Cardiac muscle cell (in vitro differentiated cells and primary cell): ENCODE measurements at places on chromosomes 7 and 10. TPM values are rescaled to one million over a fixed set of nuclear protein-coding genes. Genes with fewer than 3 reads are reported as not detected.

DNA sequence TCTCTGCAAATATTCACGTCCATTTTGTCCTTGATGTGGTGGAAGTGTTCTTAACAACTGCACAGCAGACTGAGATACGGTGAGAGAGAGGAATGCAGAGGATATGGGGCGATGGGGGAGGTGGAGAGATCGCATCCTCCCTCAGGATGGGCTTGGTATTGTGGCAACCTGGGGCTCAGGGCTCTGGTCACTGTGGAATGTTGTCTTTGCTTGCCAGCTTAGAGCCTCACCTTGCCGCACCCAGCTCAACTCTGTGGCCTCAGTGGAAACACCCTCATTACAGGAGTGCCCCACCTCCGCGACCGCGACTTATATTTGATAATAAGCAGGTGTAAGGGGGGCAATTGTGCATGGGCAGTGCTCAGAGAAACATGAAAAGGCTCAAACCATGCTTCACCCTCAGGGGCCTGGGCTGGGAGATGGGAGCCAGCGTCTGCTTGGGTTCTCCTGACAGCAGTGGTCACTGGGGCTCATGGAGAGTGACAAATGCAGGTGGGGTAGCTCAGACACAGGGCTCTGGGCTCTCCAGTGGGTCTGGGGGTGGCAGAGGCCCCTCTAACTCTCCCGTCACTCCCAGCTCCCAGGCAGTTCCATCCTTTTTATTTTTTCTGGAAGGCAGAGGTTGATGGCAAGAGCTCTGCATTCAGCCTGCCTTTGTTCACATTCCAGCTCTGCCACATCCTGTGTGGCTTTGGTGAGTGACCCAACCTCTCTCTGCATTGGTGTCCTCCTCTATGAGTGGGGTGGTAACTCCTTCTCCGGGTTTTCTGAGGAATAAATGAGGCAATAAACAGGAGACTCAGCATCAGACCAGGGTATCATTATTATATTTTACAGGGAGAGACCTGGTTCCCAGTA lies 43.1 kb upstream of the EMX2 start:
- H3K4me1 ChIP-seq: no peaks in the 10 kb centered on the region
- no peak overlapping the region for H3K4me3 ChIP-seq
- H3K27me3 ChIP-seq: peaks cover 67% of the 10 kb centered on the region
- DNase-seq: no peak
- no peak overlapping the region for H3K27ac ChIP-seq

DNA sequence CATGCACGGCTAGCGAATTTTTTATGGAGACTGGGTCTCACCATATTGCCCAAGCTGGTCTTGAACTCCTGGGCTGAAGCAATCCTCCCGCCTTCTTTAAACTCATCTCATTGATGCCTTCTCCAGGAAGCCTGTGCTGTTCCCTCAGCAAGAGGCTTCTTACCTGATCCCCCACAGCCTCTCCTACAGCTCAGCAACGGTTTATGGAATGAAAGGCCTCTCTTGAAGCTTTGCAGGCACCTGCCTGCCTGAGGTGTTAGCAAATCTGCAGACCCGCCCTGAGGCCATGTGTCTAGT lies 468 bp upstream of the TRIM56 start:
- peak overlapping the region; percentile 89 for H3K27ac ChIP-seq
- H3K27me3 ChIP-seq: peaks cover 2% of the 10 kb centered on the region
- peak overlapping the region; percentile 64 for H3K4me3 ChIP-seq
- no peaks in the 10 kb centered on the region for H3K4me1 ChIP-seq
- DNase-seq: no peak
- no peaks in the 10 kb centered on the region for H3K36me3 ChIP-seq

Gene IFIT1
- total RNA-seq: 22.7 and 23.9 TPM in 2 replicates

DNA sequence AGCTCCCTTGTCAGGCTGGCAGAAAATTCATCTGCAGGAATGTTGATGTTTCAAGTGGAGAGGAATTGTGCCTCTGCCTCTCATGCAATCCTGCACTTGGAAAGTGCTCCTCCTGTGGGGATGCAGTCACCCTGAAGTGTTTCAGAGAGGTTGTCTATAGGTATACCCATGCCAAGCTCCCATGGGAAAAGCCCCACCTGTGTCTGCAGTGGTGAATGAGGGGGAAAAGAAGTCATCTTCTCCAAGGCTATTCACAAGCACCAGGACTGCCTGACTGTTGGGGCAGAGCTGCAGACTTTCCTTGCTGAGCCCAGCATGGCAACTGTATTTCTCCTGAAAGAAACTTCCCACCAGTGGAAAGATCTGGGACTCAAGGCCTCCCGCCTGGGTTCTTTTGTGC lies 35.5 kb downstream of the GPR22 start:
- H3K4me1 ChIP-seq: no peaks in the 10 kb centered on the region
- no peak for DNase-seq
- H3K36me3 ChIP-seq: no peaks in the 10 kb centered on the region
- H3K27ac ChIP-seq: no peak overlapping the region
- no peak overlapping the region for H3K4me3 ChIP-seq

GRCh38 chr10:7414766-7415165 lies 3.9 kb upstream of the SFMBT2 start:
- H3K36me3 ChIP-seq: no peaks in the 10 kb centered on the region
- H3K27ac ChIP-seq: no peak overlapping the region
- peaks cover 55% of the 10 kb centered on the region for H3K27me3 ChIP-seq
- H3K4me3 ChIP-seq: no peak overlapping the region
- H3K4me1 ChIP-seq: no peaks in the 10 kb centered on the region

Gene ADAMTS14
- 0.63 and 1.9 TPM in 2 replicates for total RNA-seq

DNA sequence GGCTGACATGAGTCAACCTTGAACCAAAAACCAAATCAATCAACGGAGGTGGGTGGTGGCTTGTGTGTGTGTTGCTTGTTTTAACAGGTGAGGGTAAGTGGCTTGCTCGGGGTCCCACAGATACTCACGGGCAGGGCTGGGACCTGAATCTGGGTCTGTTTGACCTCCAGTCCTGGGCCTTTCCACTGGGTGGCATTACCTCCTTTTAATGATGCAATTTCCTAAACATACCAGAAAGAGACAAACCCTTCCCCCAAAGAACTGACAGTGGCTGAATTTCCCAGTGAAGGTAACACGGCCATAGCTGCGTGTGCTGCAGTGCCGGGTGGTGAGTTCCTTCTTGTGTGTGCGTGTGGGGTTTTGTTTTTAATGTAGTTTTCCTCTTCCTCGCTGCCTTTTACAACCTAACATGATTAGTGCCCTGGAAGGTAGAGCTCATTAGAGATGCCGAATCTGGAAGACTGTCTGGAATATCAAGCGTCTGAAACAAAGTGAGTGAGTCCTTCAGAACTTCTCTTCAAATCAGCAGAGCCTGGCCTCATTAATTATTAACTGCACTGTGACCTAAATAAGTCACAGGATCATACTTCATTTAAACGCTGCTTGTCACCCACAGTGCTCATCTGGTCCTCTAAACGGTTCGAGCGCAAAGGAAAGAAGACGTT lies 166.1 kb upstream of the TCERG1L start:
- no peak for DNase-seq
- no peak overlapping the region for H3K4me3 ChIP-seq
- H3K27me3 ChIP-seq: no peaks in the 10 kb centered on the region
- H3K4me1 ChIP-seq: no peaks in the 10 kb centered on the region

- peaks cover 46% of the 10 kb centered on the region for H3K36me3 ChIP-seq
- H3K4me1 ChIP-seq: no peaks in the 10 kb centered on the region
- no peak overlapping the region for H3K4me3 ChIP-seq
- DNase-seq: peak; percentile 80
Observed at GRCh38 chr7:129210256-129210988, 14.4 kb upstream of the AHCYL2 start.

DNA sequence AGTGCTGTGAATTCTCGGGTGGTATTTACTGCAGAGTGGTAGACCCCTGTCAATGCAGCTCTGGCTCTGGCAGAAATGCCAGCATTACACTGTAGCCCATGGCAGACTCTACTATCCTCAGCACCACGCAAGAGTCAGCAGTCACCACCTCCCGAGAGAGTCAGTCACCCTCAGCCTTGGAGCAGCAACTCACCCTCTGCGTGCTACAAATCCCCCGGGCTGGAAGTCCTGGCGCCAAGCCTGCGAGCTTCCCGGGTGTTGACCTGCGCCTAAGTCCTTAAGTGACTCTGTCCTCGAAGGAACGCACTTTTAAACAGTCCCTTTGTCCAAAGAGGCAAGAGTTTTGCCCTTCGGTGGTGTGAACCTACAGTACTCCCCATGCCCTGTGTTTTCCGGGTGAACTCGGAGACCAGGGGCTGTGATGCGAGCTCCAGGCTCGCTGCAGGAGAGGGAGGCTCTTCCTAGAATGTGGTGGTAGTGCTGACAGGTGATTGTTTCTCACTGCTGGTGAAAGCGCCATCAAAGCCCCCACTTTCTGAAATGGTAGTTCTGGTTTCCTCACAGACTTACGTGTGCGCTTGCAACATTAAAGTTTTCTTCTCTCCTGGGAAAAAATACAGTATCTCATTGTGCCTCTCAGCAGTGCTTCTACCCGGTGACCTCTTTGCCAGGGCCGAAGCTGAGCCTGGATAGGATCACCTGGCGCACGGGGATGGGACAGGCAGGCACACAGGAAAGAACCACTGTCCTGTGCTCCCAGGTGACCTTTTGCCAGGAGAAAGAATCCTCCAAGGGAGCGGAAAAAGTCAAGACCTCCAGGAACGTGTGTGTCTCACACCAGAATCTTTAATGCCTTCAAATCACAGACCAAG lies 33.1 kb upstream of the MBL2 start:
- no peak for DNase-seq
- no peaks in the 10 kb centered on the region for H3K36me3 ChIP-seq
- H3K27me3 ChIP-seq: no peaks in the 10 kb centered on the region
- no peak overlapping the region for H3K4me3 ChIP-seq

- no peak overlapping the region for H3K27ac ChIP-seq
- H3K4me1 ChIP-seq: no peaks in the 10 kb centered on the region
- no peak for DNase-seq
- H3K36me3 ChIP-seq: no peaks in the 10 kb centered on the region
- no peaks in the 10 kb centered on the region for H3K27me3 ChIP-seq
Observed at GRCh38 chr10:3516234-3516922, 268.6 kb downstream of the KLF6 start.

Gene SLC39A12
- total RNA-seq: 0.18 and 0.21 TPM in 2 replicates

Gene ARHGAP12
- 25.2 and 29.1 TPM in 2 replicates for total RNA-seq

DNA sequence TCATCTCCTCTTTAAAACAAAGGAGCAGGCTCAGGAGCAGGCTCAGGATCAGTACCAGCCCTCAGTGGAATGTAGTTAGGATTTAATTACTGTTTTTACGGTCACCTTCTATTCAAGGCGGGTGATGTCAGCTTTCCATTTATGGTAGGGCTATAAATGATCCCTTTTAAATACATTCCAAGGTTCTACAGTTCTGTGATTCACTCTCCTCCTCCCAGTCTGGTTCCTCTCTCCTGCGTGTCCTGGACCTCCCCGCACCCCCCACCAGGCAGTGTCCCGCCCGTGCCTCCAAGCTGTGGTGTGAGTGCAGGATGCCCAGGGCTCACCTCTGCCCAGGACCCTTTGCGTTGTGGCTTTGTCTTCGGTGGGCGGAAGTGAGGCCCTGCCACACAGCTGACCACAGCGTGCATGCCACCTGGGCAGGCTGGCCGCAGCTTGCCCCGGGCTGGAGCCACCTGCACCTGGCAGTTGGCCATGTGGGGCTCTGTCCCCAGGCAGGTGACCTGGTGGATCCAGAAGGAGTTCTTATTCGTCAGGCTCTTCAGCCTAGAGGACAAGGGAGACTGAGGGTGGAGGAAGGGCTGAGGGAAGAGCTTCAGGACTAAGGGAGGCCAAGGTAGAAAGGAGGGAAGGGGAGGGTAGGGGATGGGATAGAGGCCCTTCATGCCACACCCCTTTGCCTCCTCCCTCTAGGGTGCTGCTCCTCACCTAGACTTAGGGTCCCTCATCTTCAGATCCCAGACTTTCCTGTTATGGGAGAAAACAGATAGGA lies 9.1 kb downstream of the LOXL4 start:
- no peaks in the 10 kb centered on the region for H3K27me3 ChIP-seq
- DNase-seq: no peak
- H3K4me1 ChIP-seq: no peaks in the 10 kb centered on the region
- H3K4me3 ChIP-seq: no peak overlapping the region

DNA sequence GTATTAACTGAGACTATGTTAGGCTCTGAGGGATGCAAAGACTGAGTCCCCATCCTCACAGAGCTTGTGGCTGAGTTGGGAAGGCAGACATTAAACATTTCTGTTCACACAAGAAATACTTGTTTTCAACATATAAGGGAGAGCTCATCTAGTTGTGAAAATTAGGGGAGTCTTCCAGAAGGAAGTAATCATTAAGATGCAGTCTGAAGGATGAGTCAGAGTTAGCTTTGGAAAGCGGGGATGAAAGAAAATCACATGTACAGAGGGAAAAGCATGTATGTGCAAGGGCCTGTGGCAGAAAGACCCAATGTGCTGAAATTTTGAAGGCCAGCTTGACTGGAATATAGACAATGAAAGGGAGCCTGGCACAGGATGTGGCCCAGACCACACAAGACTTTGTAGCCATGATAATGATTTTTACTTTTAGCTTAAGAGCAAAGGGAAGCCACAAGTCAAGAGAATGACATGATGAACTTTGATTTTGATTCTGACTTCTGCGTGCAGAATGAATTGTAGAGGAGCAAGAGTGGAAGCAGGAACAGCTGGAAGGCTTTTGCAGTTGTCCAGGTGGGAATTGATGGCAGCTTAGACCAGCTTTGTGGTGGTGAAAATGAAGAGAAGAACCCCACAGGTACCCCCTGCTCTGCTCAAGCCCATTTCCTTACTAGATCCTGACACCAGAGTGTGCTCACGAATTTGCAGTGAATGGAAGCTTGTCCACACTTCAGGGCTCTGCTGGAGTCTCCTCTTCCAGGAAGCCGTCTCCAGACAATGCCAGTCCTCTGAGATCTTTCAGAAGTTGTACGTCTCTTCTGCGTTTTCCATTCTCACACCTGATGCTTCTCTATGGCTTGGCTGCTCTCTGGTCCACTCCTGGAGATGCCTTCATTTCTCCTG lies 115.6 kb downstream of the ATXN7L1 start:
- no peaks in the 10 kb centered on the region for H3K4me1 ChIP-seq
- no peaks in the 10 kb centered on the region for H3K36me3 ChIP-seq
- no peak overlapping the region for H3K4me3 ChIP-seq
- no peaks in the 10 kb centered on the region for H3K27me3 ChIP-seq
- H3K27ac ChIP-seq: no peak overlapping the region

DNA sequence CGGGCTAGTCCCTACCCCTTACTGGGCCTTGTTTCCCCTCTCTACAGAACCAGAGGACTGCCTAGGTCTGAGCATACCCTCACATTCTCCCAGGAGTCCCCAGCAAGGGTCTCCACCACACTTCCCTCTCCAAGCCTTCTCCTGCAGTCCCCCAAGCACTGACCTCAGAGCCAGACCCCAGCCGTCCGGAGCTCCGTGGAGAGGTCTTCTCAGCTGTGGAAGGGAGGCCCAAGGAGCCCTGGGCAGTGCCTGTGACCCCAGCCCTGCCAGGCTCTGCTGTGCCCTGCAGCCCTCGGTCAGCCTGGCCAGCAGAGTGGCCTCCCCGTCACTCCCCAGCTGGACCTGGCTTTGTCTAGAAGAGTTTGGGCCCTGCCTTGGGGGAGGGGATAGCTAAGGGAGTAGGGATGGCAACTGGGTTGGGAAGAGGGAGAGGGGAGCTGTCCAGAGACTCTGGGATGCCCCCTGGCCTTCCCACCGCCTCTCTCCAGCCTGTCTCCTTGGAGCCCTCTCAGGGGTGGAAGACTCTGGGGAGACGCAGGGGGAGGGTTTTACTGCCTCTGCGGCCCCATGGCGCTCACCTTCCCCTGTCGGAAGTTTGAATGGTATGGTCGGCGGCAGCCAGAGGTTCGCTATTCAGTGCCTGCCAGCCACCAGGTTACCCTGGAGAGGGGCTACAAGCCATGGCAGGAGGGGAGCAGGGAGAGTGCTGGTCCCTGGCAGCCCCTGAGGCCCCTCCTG lies at the start of gene C10orf105:
TSS of gene C10orf105 (minus strand) at position 315 of the 738 bp plus-strand sequence. CDS start 3,441 bp downstream, outside the sequence.
- H3K27ac ChIP-seq: no peak within 1 kb of the TSS
- H3K4me3 ChIP-seq: no peak within 1 kb of the TSS
- H3K4me1 ChIP-seq: peaks cover 4% of the 10 kb centered on the region
- DNase-seq: no peak
- no peaks in the 10 kb centered on the region for H3K36me3 ChIP-seq
